ENCODE measurements at places on chromosomes 12 and 14. TPM values are rescaled to one million over a fixed set of nuclear protein-coding genes. Genes with fewer than 3 reads are reported as not detected.

PCED1B gene
- 0.28 TPM for total RNA-seq

LRR1 gene
- total RNA-seq = 28.3 TPM

- H3K36me3 ChIP-seq = no peaks in the 10 kb centered on the region
- H3K4me1 ChIP-seq = no peaks in the 10 kb centered on the region
- no peak overlapping the region for H3K4me3 ChIP-seq
- no peak for DNase-seq
These were observed 39.0 kb upstream of the SFSWAP start for GRCh38 chr12:131671871-131672270.

GRCh38 chr12:82034769-82035168 is 275.6 kb upstream of the PPFIA2 start:
- H3K27me3 ChIP-seq = no peaks in the 10 kb centered on the region
- no peak overlapping the region for H3K4me3 ChIP-seq
- H3K36me3 ChIP-seq = no peaks in the 10 kb centered on the region
- H3K27ac ChIP-seq = no peak overlapping the region

- no peak overlapping the region for H3K27ac ChIP-seq
- H3K4me3 ChIP-seq = no peak overlapping the region
- no peak for DNase-seq
- no peaks in the 10 kb centered on the region for H3K4me1 ChIP-seq
These were observed 25.4 kb downstream of the FGF6 start for GRCh38 chr12:4420138-4420670.

All from IMR-90 (cell line).